ENCODE measurements at places on chromosomes 7 and 10.

GRCh38 chr10:80454513-80455460 is 677 bp downstream of the TSPAN14 start:
- peak; percentile 47 for DNase-seq

- no peak for DNase-seq
Observed at GRCh38 chr10:75464478-75465449, 33.3 kb downstream of the LRMDA start.

DNA sequence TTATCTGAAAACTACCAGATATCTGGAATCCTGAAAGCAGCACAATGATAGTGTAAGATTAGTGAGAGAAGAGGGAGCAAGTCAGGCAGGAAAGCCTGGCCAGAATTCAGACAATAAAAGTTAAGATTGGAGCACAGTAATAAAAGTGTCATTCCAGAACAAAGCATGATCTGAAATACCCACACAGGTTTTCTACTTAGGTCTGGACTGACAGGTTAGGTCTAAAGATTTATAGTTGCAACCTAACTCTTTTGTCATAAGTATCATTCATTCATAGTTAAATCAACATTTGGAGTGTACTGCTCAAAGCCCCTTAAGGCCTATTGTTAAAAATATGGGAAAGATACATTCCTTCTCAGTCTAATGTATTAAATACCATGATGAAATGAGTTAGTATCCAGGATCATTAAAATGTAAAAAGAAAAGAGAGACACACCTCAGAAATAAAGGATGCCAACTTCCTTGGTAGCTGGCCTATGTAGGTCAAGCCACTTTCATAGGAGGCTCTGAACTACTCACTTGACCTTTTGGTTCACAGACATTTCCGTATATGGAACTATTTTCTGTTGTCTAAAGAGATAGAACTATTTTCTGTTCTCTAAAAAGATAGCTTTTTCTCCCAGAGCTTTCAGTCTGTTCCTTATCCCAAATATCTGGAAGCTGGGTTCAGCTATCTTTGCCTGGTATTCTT is 105.2 kb downstream of the FAS start:
- DNase-seq, result no peak

DNA sequence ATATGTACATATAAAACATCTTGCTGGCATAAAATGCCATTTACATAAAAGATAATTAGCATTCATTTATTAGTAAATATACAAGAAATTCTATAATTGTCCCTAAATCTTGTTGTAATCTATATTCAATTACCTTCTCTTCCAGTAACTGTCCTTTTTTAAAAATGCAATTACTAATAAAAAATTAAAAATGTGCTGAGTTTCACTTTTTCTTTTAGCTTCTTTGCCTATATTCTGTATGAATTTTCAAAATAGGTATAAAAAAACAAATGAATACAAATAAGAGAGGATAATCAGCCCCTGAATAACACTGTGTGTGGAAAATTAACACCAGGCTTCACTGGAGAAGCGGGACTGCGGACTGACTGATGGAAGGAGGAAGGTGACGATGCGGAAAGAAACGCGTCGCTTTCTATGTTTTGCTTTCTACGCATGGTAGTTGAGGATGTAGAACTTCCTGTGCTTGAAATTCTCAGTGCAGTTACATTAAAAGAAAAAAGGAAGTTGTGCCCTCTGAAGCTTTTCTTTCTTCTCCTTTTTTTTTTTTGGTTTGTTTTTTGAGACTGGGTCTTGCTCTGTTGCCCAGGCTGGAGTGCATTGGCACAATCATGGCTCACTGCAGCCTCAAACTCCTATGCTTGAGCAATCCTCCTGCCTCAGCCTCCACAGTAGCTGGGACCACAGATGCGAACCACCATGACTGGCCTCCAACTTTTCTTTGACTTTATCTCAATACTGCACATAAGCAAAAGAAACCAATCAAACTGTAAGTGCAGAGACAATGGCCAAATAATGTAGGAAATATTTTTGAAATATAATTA is 7.4 kb upstream of the ZMYND11 start:
- DNase-seq, result no peak

- no peak for DNase-seq
Observed at GRCh38 chr10:29576681-29577080, 58.1 kb downstream of the SVIL start.

DNA sequence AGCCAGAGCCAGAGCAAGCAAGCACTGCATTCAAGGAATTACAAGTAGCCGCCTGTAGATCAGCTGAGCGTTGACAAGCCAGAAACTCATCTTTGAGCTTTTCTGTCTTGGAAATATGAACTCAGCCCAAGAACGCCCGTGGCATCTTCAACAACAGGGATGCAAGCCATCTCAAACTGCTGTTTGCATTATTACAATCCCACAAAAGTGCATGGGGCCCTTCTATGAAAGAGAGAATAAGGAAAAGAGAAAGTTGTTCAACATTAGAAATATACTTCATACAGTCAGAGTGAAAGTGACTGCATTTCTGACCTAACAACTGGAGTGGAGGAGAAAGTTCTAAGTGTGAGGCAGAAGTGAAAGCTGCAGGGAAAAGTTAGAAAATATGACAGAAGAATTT is 6.5 kb downstream of the SGCE start:
- DNase-seq, result no peak

GRCh38 chr7:50818324-50818723 is 35.6 kb upstream of the GRB10 start:
- no peak for DNase-seq

- peak; percentile 96 for DNase-seq
Observed at GRCh38 chr7:16420649-16421332, 547 bp downstream of the CRPPA start.

DNA sequence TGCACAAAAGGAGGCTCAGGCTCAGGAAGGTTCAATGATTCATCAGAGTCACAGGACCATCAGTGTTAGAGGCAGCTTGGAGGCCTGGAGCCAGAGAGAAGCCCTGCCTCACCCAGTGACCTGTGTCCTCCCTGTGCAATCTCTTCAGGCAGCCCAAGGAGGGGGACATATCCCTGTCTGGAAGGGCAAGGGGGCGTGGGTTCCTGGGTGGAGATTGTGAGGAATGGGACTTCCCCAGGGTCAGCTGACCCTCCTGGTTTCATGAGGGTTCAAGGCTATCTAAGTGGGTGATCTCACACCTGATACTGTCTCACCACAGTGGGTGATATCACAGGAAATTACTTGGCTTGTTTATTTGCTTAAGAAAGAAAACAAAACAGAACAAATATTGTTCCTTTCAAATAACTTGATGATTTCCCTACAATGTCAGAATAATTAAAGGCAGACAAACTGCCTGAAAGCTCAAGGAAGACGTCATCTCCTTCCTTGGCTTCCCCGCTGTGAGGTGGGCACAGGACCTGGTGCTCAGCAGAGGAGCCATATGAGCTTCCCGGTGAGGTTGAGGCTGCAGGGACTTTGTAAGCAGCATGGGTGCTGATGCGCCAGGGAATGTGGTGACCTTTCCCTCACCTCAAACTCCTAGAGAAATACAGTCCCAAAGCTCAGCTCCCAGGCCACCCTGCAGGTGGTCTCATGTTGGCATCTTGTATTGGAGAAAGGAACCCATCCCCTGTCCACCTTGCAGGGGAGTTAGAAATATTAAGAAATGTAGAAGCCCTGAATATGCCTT is 763.2 kb downstream of the GRID1 start:
- no peak for DNase-seq

- DNase-seq, result no peak
Observed at GRCh38 chr7:79723833-79724618, 270.6 kb upstream of the MAGI2 start.

DNA sequence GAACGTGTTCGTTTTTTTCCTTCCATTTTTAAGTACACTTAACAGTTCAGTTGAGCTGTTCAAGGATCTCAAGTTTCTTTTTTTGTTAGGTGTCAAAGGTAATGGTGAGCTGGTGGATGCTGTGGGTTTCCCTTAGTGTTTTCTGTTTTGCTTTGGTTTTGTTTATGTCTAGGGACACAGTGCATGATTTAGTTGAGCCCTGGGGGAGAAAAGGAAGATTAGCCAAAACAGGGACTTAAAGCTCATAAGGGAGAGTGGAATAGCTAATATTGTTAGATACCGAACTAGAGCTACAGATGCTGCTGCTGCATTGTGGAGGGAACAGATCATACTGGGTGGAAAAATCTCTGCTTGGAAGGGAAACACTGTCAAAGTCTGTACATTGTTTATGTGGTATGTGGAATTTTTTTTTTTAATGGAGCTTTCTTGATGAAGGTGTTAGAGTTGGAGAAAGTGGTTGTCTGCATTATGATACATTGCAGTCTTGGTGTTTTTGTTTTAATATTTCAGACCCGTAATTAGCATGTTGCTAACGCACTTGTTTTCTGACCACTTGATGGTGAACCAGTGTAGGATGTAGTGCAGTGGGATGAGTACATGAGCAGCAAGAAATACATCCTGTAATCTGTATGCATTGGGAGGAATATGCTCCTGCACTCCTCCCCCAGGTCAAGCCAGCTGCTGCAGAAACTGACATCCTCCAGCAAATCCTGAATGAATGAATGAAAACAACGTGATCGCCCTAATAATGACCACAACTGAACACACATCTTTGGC is 2.1 kb downstream of the GLCCI1 start:
- DNase-seq, result peak; percentile 34

DNA sequence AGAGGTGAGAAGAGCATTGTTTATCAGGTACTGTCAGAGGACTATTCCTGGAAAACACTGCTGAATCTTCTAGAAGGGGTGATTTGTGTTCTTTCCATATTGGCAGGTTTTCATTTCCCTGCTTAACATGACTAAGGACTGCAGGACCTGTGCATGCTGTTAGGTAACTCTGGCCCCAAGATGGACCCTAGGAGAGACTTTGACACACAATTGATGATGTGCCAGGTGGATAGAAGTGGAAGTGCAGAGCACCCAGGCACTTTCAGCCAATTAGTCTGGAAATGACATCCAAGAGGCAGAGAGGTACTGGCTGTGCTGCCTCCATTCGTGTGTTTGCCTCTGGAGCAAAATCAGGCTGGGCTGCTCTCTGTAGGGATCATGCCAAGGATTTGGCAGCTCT is 496.3 kb upstream of the GALNT17 start:
- DNase-seq, result no peak

GRCh38 chr7:82699773-82700186 is 256.2 kb upstream of the CACNA2D1 start:
- DNase-seq, result no peak

DNA sequence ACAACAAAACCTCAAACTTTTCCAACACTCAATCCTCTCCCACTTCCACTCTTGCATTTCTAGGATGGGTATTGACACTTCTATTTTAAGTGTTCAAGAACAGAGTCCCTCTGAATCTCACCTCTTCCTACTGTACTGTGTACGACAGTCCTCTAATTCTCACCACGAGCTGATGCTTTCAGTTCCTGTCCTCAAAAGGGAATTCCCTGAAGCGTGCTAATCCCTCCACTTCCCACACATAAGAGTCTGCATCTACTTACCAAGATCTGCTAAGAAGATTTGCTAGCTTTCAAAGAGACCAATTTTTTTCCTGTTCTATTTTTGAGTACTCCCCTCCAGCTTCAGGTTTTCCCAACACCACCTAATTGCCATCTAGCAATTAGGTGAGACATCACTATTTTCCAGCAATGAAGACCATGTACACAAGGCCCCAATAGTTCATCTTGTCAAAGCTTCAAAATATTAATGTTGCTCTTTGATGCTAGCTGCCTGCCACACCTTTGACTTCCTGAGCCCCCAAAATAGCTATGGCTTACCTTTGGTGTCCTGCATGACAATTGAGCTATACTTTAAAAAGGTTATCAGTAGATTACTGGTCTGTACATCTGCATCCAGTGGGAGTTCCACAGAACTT is 54.4 kb downstream of the ARMH3 start:
- no peak for DNase-seq

- no peak for DNase-seq
Observed at GRCh38 chr7:153286763-153287162, 527.2 kb downstream of the ACTR3B start.

GRCh38 chr7:78165454-78165853 is 366.9 kb downstream of the PHTF2 start:
- DNase-seq, result no peak

DNA sequence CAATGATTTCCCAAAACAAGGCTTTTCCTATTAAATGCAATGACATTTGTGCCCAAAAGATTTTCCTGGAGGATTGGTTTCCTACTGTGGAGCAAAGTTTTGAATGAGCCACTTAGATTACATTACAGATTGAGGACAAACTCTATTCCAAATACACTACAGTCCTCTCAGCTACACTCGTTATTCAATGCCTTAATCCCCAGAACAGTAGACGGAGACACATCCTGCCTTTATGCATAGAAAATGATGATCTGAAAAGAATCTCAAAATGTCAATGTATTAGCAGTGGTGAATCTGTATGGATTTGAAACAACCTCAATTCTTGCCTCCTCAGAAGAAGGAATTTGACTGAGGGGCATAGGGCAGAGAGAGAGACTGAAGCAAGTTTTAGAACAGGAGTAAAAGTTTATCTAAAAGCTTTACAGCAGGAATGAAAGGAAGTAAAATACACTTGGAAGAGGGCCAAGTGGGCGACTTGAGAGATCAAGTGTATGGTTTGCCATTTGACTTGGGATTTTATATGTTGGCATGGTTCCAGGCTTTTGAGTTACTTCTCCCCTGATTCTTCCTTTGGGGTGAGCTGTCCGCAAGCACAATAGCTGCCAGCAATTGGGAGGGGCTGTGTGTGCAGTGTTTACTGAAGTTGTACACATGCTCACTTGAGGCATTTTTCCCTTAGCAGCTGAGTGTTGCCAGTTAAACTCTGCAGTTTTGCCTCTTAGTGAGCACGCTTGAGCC is 891.9 kb upstream of the MBL2 start:
- no peak for DNase-seq

DNA sequence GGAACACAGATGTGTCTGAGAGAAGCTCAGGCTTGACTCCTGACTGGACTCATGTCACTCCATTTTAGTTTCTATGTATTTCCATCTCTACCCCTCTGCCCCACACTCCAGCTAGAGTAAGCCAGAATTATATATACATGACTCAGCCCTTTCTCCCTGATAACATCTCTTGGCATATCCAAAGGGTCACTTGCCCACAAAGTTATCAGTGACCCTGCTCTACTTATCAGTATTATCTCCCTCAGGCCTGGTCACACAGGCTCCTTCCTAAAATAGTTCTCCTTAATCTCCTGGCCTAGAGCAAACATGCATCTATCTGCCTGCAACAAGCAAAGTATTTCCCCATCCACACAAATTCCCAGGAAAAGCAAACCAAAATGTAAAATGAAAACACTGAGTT is 598.3 kb downstream of the SUGCT start:
- DNase-seq, result no peak

GRCh38 chr10:7547829-7548228 is 118.9 kb downstream of the ITIH5 start:
- DNase-seq, result no peak

GRCh38 chr10:126969310-126969709 is 64.1 kb downstream of the DOCK1 start:
- DNase-seq, result no peak

GRCh38 chr7:158384746-158385145 is 202.9 kb downstream of the PTPRN2 start:
- peak; percentile 40 for DNase-seq

- no peak for DNase-seq
Observed at GRCh38 chr10:116653885-116654284, 33.1 kb downstream of the PNLIPRP2 start.

- DNase-seq, result no peak
Observed at GRCh38 chr10:89668386-89669071, 23.5 kb upstream of the PANK1 start.

- DNase-seq, result no peak
Observed at GRCh38 chr7:133050200-133050995, 31.5 kb downstream of the CHCHD3 start.

- DNase-seq, result no peak
Observed at GRCh38 chr10:3484306-3485056, 300.5 kb downstream of the KLF6 start.

Measured in NCI-H2081 (cell line).